K562 (cell line): ENCODE measurements at places on chromosomes 13 and 19.

DNA sequence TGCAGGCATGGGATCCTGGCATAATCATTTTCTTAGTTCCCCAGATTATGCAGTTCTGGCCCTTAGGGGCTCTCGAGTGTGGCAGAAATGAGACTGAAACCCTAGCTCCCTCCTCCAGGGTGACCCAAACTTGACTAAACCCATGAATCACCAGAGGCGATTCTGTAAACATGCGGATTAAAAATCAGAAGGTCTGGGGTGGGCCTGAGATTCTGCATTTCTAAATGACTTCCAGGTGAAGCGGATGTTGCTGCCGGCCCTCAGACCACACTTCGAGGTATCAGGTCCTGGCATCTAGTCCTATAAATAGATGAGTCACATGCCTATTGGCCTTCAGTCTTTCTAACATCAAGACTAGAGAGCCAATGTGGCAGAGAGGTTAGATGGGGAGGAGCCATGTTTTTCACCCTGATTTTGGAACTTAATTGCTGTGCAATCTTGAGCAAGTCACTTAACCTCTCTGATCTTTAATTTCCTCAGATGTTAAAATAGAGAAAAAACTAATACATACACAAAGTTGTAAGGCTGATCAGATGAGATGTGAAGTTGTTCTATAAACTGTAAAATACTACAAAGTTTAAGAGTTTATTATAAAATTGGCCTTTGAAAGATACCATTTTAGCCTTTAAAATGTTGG, 431.2 kb downstream of the FOXO1 start:
- no peaks in the 10 kb centered on the region; the same call in none of the 2 replicates for H3K27me3 ChIP-seq
- no peaks in the 10 kb centered on the region for H3K36me3 ChIP-seq
- H3K27ac ChIP-seq: no peak overlapping the region
- no peak overlapping the region for H3K4me3 ChIP-seq
- no peak for DNase-seq

GRCh38 chr19:2055931-2056836, 5.1 kb upstream of the MKNK2 start:
- peak overlapping the region; percentile 47 for H3K4me3 ChIP-seq
- no peaks in the 10 kb centered on the region for H3K36me3 ChIP-seq
- DNase-seq: no peak
- H3K27ac ChIP-seq: peak overlapping the region; percentile 94
- H3K4me1 ChIP-seq: peaks cover 84% of the 10 kb centered on the region
- no peaks in the 10 kb centered on the region for H3K27me3 ChIP-seq

- no peak overlapping the region for H3K4me3 ChIP-seq
- H3K4me1 ChIP-seq: peaks cover 18% of the 10 kb centered on the region
- DNase-seq: no peak
Measured at GRCh38 chr19:35879068-35879467, 10.7 kb downstream of the APLP1 start.

GRCh38 chr13:49373716-49374115, 70.1 kb downstream of the CAB39L start:
- H3K27ac ChIP-seq: no peak overlapping the region
- no peak overlapping the region for H3K4me3 ChIP-seq
- no peaks in the 10 kb centered on the region for H3K36me3 ChIP-seq
- no peak for DNase-seq

DNA sequence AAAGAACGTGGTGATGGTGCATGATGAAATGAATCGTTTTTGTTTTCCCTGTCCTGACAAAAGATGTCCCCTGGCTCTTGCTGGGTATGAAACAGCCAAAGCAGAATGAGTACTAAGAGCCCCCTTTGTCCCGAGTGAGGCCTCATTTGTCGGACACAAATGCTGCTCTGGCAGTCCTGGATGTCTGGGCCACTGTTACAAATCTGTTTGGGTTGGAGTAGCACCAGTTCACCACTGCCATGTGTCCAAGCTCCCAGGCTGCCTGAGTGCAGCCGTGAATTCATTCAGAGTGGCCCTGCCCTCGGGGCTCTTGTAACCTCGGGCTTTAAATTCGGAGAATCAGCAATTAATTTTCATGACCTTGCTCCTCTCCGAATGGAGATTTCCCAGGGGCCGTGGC, 182.4 kb downstream of the NUFIP1 start:
- no peak for DNase-seq
- no peaks in the 10 kb centered on the region for H3K4me1 ChIP-seq
- no peak overlapping the region for H3K27ac ChIP-seq

GRCh38 chr19:32828643-32829344, 40.8 kb downstream of the SLC7A9 start:
- H3K27ac ChIP-seq: no peak overlapping the region
- DNase-seq: no peak
- no peak overlapping the region for H3K4me3 ChIP-seq
- no peaks in the 10 kb centered on the region for H3K36me3 ChIP-seq
- peaks cover 64% of the 10 kb centered on the region for H3K27me3 ChIP-seq
- H3K4me1 ChIP-seq: peaks cover 10% of the 10 kb centered on the region; the same call in 1 of the 2 replicates

DNA sequence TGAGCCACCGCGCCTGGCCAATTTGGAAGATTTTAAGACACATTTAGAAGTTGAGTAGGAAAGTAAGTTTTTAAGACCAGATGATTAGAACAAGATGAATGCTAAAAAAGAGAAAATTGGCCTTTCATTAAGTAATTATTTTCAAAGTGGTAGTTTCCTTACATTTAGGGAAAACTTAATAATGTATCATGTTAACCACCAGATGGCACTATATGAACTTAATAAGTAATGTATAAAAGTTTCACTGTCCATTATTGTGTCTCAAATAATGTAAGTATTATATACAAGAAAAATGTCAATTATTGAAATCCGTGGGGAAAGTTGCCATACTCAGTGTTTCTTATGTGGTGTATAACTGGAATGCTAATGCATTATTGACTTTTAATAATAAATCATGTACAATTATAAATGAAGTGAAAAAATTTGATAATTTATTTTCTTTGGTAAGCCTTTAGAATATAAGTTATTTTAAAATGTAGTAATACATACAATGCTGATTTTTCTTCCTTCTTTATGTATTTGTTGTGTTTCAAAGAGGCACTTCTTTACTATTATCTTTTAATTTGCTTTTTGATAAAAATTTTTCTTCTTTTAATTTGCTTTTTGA, 29.2 kb downstream of the COG6 start:
- H3K27me3 ChIP-seq: no peaks in the 10 kb centered on the region
- DNase-seq: no peak
- no peaks in the 10 kb centered on the region for H3K4me1 ChIP-seq
- no peak overlapping the region for H3K4me3 ChIP-seq
- peaks cover 20% of the 10 kb centered on the region; the same call in 1 of the 3 replicates for H3K36me3 ChIP-seq

GRCh38 chr19:10328558-10329429, 4.5 kb downstream of the RAVER1 start:
- no peaks in the 10 kb centered on the region for H3K27me3 ChIP-seq
- H3K4me1 ChIP-seq: peaks cover 7% of the 10 kb centered on the region; the same call in 2 of the 3 replicates
- DNase-seq: no peak
- H3K36me3 ChIP-seq: peaks cover 82% of the 10 kb centered on the region
- H3K27ac ChIP-seq: no peak overlapping the region
- H3K4me3 ChIP-seq: no peak overlapping the region

GRCh38 chr13:77316430-77316829, 10.5 kb downstream of the MYCBP2 start:
- H3K27me3 ChIP-seq: no peaks in the 10 kb centered on the region
- no peak overlapping the region for H3K27ac ChIP-seq
- DNase-seq: no peak
- H3K36me3 ChIP-seq: no peaks in the 10 kb centered on the region
- H3K4me1 ChIP-seq: no peaks in the 10 kb centered on the region

GRCh38 chr13:19681517-19681916, 48.1 kb downstream of the MPHOSPH8 start:
- peaks cover 10% of the 10 kb centered on the region; the same call in 1 of the 3 replicates for H3K36me3 ChIP-seq
- H3K27ac ChIP-seq: no peak overlapping the region
- no peaks in the 10 kb centered on the region for H3K4me1 ChIP-seq
- H3K27me3 ChIP-seq: no peaks in the 10 kb centered on the region
- H3K4me3 ChIP-seq: no peak overlapping the region

GRCh38 chr13:113411216-113412023, 41.9 kb downstream of the ADPRHL1 start:
- peaks cover 23% of the 10 kb centered on the region for H3K27me3 ChIP-seq
- H3K4me3 ChIP-seq: no peak overlapping the region
- no peak for DNase-seq
- H3K4me1 ChIP-seq: peaks cover 24% of the 10 kb centered on the region
- H3K27ac ChIP-seq: no peak overlapping the region

DNA sequence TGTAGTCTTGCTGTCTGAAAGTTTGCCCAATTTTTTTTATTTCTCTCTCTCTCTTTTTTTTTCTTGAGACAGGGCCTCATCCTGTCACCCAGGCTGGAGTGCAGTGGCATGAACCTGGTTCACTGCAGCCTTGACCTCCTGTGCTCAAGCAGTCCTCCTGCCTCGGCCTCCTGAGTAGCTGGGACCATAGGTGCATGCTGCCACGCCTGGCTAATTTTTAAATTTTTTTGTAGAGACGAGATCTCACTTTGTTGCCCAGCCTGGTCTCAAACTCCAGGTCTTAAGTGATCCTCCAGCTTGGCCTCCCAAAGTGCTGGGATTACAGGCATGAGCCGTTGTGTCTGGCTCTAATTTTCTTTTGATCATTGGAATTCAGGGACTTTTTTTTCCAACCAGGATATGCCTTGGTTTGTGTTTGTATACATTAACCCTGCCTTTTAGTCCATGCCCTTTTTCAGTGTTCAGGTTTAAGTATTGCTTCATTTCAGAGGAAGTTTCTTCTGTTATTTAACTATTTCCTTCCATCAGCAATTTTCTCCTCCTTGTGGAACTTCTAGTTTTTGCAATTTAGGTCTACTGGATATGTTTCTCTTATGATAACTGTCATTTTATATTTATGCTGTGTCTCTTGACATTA, 201.4 kb downstream of the PCCA start:
- H3K4me1 ChIP-seq: no peaks in the 10 kb centered on the region; the same call in 2 of the 3 replicates
- H3K36me3 ChIP-seq: no peaks in the 10 kb centered on the region
- DNase-seq: no peak
- H3K27ac ChIP-seq: no peak overlapping the region
- H3K27me3 ChIP-seq: no peaks in the 10 kb centered on the region
- H3K4me3 ChIP-seq: no peak overlapping the region

DNA sequence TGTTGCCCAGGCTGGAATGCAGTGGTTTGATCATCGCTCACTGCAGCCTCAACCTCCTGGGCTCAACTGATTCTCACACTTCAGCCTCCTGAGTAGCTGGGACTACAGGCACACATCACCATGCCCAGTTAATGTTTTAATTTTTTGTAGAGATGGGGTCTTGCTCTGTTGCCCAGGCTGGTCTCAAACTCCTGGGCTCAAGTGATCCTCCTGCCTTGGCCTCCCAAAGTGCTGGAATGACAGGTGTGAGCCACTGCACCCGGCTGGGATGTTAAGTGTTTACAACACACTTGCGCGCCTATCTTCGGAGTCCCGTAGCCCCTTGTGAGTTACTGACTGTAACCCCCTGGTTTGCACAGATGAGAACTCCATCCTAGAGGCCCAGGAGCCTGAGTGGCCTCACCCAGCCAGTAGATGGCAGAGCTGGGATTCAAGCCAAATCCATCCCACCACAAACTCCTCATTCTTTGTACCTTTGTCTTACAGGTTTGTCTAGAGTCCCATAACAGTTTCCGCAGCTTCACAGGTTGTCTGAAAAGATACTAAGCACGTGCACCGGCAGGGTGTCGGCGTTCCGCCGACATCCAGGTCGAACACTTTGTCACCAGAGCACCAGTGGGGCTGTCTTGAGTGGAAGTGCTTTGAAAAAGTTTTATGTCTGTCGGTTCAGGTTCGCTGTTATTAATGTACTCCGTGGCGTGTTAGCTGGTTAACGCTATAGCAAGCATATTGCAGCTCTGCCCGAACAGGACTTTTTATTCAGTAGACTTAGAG, 14.7 kb downstream of the MAG start:
- H3K27ac ChIP-seq: peak overlapping the region; percentile 90
- DNase-seq: peak; percentile 80
- no peaks in the 10 kb centered on the region for H3K36me3 ChIP-seq
- peaks cover 69% of the 10 kb centered on the region for H3K4me1 ChIP-seq
- no peak overlapping the region for H3K4me3 ChIP-seq

GRCh38 chr13:31530922-31531321, 208.4 kb upstream of the RXFP2 start:
- no peaks in the 10 kb centered on the region for H3K36me3 ChIP-seq
- no peak overlapping the region for H3K4me3 ChIP-seq
- no peaks in the 10 kb centered on the region for H3K4me1 ChIP-seq
- H3K27me3 ChIP-seq: no peaks in the 10 kb centered on the region

- DNase-seq: no peak
- H3K27me3 ChIP-seq: no peaks in the 10 kb centered on the region
- no peak overlapping the region for H3K27ac ChIP-seq
- H3K4me3 ChIP-seq: no peak overlapping the region
- H3K4me1 ChIP-seq: no peaks in the 10 kb centered on the region
Measured at GRCh38 chr13:24097064-24097463, 63.5 kb upstream of the SPATA13 start.

DNA sequence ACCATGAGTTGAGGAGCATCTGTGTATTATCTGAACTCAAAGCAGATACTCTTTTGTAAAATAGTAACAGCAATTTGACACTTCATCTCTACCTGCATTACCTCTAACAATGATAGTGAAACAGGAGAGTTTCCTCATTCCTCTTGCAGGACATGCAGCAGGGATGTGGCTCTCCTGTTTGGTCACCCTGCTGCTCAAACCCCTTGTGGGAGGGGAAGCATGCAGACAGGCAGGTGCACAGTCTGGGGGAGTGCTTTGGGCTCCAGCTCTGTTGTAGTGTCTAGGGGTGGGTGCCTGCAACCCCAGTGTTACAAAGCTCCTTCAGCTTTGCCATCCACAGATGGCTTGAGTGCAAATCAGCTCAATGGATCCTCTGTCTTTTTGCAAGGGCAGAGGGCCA, 827.6 kb downstream of the DACH1 start:
- no peak overlapping the region for H3K27ac ChIP-seq
- H3K4me1 ChIP-seq: no peaks in the 10 kb centered on the region
- no peak for DNase-seq
- no peak overlapping the region for H3K4me3 ChIP-seq
- no peaks in the 10 kb centered on the region for H3K36me3 ChIP-seq

DNA sequence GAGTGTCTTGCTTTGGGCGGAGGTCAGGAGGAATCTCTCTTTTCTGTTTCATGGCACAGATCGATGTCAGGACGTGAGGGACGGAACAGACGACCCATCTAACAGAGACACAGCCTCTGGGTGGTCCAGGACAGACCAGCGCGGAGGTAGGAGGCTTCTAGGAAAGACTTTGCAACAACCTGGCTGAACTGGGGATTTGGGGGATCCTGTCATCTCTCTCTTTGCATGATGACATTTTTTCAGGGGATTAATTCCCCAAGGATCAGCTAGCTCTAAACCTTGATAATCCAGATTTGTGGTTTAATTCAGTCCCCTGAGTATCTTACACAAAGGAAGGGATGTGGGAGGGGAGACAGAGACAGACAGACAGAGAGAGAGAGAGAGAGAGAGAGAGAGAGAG, 14.4 kb downstream of the CABP5 start:
- H3K27me3 ChIP-seq: peaks cover 25% of the 10 kb centered on the region
- no peak overlapping the region for H3K4me3 ChIP-seq
- H3K36me3 ChIP-seq: no peaks in the 10 kb centered on the region
- no peak overlapping the region for H3K27ac ChIP-seq
- H3K4me1 ChIP-seq: no peaks in the 10 kb centered on the region

DNA sequence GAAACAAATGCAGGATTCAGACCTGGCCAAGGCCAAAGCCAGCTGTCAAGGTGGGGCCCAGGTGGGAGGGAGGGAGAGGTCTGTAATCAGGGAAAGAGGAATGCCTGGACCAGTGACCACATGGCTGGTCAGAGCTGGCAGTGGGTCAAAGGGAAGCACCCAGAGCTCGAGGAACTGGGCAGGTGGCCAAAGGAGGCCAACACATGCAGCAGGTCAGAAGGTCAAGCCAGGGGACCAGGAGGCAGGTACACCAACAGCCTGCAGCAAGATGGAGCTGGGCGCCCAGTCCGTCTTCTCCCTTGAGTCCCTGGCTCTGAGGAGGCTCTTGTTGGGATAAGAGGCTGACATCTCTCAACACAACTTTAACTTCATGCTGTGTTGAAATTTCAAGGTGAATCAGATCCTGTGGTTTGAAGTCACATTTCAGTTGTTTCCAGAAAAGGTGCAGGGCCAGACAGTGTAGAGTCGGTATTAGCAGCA, 17.1 kb downstream of the GPATCH1 start:
- peaks cover 71% of the 10 kb centered on the region for H3K36me3 ChIP-seq
- no peak overlapping the region for H3K27ac ChIP-seq
- DNase-seq: no peak
